Stimulated activated CD4-positive, alpha-beta T cell treated with anti-CD3 and anti-CD28 coated beads, Interleukin-4, amount 100 ng/mL, for 4 hours (primary cell): ENCODE measurements at places on chromosomes 5 and 9.

GRCh38 chr5:54146916-54147315 lies 163.5 kb downstream of the ARL15 start:
- no peak for DNase-seq

- DNase-seq = no peak
Measured at GRCh38 chr5:150345716-150346115, 11.8 kb upstream of the TCOF1 start.

DNA sequence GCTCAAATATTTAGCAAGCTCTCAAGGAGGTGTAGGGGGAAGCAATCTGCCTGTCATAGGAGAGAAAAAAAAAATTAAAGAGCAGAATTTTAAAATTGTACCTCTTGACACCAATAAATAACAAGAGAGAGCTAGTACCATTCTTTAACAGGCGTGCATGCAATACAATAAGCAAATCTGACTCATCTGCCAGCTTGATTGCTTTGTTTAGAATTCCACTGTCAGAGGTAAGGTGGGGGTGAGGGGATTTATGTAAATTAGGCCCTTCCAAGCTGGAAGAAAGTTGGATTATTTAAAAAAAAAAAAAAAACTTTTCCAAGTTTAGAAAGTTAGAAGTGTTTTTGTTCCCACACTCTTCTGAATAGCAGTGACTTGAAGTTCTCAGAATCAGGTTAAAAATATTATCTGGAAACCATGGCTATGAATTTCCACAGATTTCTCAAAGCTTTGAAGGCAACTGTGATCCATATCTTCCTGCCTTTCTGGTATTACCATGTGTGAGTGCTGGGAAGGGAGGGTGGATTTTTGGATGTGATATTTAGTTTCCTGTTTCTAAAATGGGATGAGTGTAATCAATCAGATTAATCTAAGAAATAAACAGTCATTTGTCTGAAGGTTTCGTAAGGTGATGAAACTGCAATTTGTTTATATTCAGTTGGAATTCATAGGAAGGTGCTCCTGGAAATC lies 477.5 kb downstream of the TLE4 start:
- DNase-seq = no peak

DNA sequence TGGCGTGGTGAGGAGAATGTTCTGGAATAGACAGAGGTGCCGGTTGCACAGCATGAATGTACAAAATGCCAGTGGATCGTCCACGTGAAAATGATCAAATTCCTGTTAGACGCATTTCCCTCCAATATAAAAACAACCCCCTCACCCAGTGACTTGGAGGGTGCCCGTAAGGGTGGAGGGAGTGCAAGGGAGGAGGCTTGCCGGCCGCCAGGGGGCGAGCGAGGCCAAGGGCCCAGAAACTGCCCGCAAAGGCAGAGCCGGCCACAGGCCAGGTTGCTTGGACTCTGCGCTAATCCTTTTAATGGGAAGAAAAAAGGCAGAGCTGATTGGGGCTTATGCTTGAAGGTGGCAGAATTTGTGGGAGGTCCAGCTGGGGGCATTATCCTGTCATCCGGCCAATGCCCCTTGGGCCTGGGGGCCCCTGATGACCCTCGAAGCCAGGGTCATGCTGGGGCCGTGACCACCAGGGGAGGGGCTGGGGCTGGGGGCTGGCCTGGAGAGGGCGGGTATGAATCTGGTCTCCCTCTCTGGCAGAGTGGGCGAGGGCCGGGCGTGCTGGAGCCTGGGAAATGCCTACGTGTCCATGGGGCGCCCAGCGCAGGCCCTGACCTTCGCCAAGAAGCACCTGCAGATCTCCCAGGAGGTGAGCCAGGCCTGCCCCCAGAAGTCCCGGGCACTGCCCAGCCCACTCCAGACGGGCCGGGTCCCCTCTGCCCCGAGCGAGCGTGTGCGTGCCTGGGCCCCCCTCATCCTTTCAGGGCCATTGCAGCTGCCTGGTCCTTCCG lies 12.0 kb downstream of the GPSM1 start:
- no peak for DNase-seq

- no peak for DNase-seq
Measured at GRCh38 chr9:116883676-116884075, 196.6 kb downstream of the TRIM32 start.

- DNase-seq = no peak
Measured at GRCh38 chr9:105511446-105511845, 46.5 kb upstream of the FKTN start.

DNA sequence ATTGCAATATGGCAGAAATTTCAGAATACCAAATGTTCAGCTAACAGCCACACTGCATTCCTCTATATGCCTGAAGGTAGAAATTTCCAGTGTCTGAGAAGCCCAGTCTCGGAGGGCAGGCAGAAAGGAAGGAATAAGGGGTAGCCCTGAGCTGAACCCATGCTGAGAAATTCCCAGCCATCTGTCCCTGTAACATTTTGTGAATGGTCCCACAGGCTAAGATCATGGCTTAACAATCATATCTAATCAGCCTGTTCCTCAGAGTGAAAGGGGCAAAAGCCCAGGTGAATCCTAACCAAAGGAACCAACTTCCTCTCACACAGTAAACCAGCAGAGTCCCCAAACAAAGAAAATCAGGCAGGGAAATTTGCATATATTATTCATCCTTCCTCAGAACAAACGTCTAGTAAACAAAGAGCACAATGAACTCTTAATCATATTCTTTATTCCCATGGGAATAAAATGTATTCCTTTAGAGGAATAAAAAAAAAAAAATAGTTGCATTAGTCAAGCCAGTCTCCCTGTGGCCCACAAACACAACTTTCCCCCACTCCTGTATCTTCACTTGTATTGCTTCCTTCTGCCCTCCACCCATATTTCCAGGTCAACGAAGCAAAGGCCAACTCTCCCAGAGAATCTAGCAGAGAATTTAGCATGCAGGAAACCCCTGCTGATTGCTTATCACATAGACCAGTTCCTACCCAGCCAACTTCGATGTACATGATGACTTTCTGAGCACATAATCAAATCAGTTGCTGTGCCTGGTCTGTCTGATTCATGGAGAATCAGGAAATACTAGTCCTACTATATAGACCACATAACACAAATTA lies 257.6 kb downstream of the FAM114A2 start:
- no peak for DNase-seq

DNA sequence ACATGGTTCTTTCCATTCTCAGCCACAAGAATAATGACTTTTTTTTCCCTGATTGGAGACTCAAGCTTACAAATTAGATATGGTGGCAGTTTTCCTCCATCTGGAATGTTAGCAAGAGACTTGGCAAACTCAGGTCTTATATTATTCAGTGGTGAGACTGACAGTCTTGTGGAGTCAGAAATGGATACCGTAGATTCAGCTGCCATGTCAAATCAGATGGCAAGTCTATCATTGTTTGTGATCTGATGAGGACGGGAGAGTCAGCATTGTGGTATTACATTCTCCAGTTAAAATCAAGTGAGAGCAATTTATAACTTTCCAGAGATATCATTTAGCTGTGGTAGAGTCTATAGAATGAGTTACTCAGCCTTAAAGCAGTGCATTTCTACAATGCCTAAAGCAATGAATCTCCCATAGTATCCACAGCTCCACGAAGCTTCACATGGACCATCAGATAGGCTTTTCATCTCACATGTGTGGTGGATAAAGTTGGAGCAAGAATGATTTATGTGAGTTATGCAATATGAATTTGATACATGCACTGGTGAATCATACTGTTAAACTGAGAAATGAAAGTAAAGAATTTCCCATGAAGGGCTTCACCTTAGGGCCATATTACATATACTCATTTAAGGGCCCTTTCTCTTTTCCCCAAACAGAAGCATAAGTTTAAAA lies 430.6 kb downstream of the ZNF608 start:
- DNase-seq = no peak

DNA sequence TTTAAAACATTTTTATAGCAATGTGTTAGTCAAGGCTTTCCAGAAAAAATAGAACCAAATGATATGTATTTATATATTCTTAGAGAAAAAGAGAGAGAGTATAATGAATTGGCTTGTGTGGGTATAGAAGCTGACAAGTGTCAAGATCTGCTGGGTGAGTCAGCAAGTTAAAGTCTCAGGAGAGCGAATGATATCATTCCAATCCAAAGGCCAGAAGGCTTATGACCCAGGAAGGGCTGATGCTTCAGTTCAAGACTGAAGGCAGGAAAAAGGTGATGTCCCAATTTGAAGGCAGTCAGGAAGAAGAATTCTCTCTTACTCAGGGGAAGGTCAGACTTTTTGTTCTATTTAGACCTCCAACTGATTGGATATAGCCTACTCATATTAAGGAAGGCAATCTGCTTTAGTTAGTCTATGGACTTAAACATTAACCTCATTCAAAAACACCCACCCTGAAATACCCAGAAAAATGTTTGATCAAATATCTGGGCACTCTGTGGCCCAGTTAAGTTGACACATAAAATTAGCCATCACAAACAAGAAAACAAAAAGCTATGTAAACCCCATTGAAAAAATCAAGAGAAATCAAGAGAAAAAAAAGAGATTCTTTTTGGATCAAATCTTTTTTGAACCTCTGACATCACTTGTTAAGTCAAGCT lies 189.6 kb downstream of the PIK3R1 start:
- no peak for DNase-seq

- DNase-seq = peak; percentile 35
Measured at GRCh38 chr5:72818866-72819534, 2.5 kb downstream of the TNPO1 start.

GRCh38 chr5:33929925-33930690 lies 6.1 kb upstream of the RXFP3 start:
- DNase-seq = no peak

- no peak for DNase-seq
Measured at GRCh38 chr5:59446356-59446755, 447.2 kb downstream of the PDE4D start.

DNA sequence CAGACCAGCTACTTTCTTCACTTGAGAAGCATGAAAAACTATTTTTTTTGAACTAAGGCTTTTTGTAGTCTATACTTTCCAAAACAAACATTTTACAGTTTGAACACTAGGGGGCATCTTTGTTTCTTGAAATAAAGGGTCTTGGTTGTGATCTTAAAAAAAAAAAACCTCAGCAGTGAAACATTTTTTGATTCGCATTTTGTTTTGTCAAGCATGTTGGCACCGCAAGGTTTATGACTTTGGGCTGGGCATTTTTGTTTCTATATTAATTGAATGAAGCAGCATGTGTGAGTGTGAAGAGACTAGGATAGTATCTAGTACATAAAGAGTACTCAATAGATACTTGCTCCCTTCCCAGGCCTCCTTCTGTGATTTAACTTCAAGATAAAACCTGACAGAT lies 31.6 kb upstream of the ACOT12 start:
- no peak for DNase-seq

DNA sequence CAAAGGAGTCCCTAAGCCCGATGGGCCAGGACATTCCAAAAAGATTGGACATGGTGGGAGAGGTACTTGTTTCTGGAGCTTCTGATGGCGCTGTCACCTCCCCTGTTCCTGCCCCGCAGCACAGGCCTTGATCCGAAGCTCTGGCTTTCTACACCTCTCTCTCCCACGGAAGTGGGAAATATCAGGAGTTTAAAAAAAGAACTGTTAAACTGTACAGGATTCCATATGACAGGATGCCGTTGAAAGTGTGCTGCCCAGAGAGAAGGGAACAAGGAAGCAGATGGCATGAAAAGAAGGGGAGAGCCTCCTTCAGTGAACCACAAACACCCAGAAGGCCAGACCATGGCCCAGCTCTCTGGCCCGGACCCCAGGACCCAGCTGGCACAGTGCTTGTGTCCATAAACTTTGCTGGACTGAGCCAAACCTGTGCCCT lies 26.8 kb upstream of the SLC2A8 start:
- DNase-seq = no peak

- DNase-seq = no peak
Measured at GRCh38 chr5:147789820-147790219, 7.3 kb upstream of the JAKMIP2 start.

DNA sequence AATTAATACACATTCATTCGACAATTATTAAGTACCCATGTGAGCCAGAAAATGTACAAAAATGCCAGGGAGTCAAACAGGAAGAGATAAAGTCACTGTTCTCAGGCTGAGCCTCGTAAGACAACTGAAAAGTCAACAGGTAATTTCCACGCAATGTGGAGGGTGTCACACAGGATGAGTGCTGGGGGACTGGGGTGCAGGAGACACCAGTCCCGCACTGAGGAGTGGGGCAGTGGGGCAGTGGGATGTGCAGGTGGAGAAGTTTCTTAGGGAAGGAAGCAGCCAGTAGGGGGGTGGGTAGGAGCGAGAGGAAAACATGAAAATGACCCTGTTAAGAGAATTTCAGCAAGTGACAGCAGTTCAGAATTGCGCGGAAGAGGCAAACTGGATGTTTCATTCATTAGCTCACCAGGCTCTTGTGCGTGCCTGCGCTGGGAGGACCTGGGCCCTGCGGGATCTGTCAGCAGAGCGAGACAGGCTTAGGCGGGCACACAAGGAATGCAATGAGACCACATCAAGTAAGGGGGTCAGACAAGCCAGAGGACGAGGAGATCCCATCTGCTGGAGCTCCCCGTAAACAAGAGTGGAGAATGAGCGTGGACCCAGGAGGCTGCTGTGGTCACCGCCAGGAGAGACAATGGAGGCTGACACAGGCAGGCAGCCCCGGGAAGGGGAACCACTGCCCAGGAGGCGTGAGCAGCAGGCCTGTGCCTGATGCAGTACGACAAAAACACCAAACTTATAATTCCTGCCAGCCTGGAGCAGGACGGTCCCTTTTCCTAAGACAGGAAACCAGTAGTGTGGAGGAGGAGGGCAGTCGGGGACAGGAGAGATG lies 21.0 kb downstream of the CAMSAP1 start:
- DNase-seq = no peak

- no peak for DNase-seq
Measured at GRCh38 chr9:21336457-21336856, 1.3 kb upstream of the KLHL9 start.

- no peak for DNase-seq
Measured at GRCh38 chr9:30197954-30198353, 2186.5 kb upstream of the ACO1 start.

DNA sequence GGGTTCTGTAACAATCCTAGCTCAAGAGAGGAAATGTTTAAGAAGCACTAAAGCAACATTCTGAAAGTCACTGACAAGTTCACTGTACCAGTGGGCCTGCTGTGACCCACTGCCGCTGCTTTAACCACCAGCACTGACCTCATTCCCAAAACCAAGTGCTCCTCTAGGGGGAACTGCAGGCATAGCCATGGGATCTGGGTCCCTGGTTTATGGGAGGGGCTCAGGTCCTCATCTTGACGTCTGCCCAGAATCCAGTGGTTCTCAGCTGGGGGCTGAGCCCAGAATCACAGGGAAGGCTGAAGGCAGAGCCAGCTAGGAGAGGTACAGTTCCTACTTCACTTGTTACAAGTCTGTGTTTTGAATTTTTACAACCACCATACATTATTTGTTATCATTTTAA lies 36.1 kb upstream of the SLC2A8 start:
- no peak for DNase-seq

- no peak for DNase-seq
Measured at GRCh38 chr5:107668154-107669095, 2.3 kb downstream of the EFNA5 start.

DNA sequence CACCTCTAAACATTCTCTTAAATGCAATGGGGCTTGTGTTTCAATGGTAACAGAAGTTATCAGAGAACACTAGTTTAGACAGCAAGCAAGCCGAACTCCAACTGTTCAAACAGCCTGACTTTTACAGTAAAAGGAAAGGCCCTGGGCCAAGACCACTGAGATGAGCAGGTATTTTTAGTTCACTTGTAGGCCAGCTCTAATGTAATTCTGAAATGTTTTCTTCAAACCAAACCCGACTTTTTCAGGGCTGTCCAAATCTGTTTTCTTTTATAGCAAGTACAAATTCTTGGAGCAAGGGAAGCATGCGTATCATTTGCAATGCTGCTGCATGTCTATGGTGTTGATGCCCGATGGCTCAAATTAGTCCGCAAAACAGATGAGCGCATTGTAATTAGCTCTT lies 192.9 kb downstream of the SLF1 start:
- DNase-seq = no peak
